ENCODE measurements at places on chromosomes 2 and 18. TPM values are rescaled to one million over a fixed set of nuclear protein-coding genes. Genes with fewer than 3 reads are reported as not detected.

DNA sequence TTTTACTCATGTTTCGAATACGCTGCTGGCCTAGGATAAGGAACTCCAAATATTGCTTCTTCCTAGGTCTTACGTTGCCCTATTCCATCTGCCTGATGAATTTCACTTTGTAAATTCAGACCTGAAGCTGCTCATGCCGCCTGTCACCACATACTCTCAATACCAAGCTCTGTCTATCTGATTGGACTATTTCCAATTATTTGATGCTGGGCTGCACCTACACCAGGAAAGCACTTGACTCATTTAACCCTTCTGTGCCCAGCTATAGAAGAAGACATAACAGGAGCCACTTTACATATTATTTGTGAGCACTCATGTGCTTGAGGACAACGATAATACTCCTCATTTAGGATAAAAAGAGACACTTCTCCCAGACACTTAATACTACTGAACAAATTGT, 1293.9 kb upstream of the LRRTM1 start:
- no peak for DNase-seq
- H3K4me1 ChIP-seq, result no peaks in the 10 kb centered on the region
- H3K27ac ChIP-seq, result no peak overlapping the region
- no peaks in the 10 kb centered on the region for H3K36me3 ChIP-seq
- H3K27me3 ChIP-seq, result no peaks in the 10 kb centered on the region

DNA sequence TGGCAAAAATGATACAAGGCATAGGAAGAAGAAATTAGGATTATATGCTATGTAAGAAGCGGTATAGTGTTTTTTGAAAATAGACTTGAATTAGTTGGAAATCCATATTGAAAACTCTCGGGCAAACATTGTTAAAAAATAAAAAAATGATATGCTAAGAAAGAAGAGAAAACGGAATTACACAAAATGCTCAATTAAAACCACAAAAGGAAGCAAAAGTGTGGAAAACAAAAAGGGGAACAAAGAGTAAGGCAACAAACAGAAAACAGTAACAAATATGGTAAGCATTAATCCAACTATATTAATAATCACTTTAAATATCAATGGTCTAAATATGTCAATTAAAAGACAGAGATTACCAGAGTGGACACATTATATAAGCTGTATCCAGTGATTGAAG, 58.4 kb downstream of the TXNL1 start:
- no peaks in the 10 kb centered on the region for H3K27me3 ChIP-seq
- H3K36me3 ChIP-seq, result no peaks in the 10 kb centered on the region
- H3K4me3 ChIP-seq, result no peak overlapping the region
- DNase-seq, result no peak

GRCh38 chr2:45935791-45936622, 284.5 kb downstream of the PRKCE start:
- H3K27me3 ChIP-seq, result no peaks in the 10 kb centered on the region
- no peak overlapping the region for H3K4me3 ChIP-seq
- no peaks in the 10 kb centered on the region for H3K36me3 ChIP-seq
- no peak for DNase-seq
- peaks cover 35% of the 10 kb centered on the region for H3K4me1 ChIP-seq

The PID1 gene
- total RNA-seq, result 83.2 TPM

DNA sequence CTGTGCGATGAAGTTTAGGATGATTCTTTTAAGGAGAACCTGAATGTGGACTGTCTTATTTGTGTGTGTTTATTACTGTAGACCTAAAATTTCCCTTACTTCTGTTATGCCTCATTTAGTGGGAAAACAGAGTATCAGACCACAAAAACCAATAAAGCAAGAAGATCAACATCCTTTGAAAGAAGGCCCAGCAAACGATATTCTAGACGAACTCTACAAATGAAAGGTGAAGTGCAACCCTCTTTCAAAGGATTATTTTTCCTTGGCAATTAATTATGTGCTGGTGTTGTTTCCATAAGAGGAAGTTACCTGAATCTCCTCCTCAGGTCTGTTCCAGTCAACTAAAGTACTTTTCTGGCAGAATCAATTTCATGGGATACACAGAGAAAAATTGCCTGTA, 78.6 kb downstream of the EPB41L5 start:
- H3K27me3 ChIP-seq, result no peaks in the 10 kb centered on the region
- no peak overlapping the region for H3K27ac ChIP-seq
- peaks cover 19% of the 10 kb centered on the region for H3K36me3 ChIP-seq
- no peak for DNase-seq
- H3K4me3 ChIP-seq, result no peak overlapping the region

The CKAP2L gene
- total RNA-seq, result 1.2 TPM

- DNase-seq, result no peak
- no peak overlapping the region for H3K4me3 ChIP-seq
- no peak overlapping the region for H3K27ac ChIP-seq
- H3K27me3 ChIP-seq, result no peaks in the 10 kb centered on the region
- no peaks in the 10 kb centered on the region for H3K36me3 ChIP-seq
- no peaks in the 10 kb centered on the region for H3K4me1 ChIP-seq
Measured at GRCh38 chr2:48268671-48269070, 261.3 kb upstream of the STON1 start.

Data from vagina (tissue), 2 donors.